Stimulated activated CD4-positive, alpha-beta T cell treated with anti-CD3 and anti-CD28 coated beads, Interleukin-2, amount 100 ng/mL, for 4 hours (primary cell): ENCODE measurements at places on chromosomes 3 and 15.

DNA sequence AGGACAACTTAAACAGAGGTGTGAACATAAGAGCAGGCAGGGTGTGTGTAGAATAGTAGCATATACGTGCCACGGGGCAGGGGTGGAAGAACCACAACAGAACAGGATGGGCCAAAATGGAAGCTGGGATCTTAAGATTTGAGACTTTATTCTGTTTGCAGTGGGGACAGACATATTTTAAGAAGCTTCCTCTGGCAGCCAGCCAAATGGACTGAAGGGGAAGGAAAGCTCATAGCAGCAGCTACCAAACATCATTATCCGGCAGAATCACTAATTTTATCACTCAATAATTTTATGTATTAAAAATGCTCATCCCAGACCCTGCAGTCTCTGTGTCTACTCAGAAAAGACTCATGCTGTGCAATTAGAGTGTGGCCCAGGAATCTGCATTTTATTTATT lies 130.9 kb upstream of the CTDSPL start:
- DNase-seq, result no peak

DNA sequence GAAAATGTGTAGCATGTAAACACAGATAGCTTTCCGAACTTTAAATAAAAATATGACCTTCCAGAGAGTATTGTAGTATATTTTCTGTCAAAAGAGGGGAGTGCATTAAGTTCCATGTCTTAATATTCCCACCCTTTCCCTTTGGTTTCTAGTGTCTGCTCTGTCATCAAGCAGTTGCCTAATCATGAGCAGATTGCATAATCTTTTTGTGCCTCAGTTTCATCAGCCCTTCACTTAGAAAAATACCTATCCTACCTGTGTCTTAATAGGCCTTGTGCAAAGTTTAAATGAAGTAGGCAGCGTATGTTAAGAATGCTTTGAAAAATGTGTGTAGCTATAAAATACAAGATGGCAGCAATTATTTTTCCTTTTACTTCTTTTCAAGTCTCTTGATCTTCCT lies 52.8 kb downstream of the CALML4 start:
- no peak for DNase-seq

DNA sequence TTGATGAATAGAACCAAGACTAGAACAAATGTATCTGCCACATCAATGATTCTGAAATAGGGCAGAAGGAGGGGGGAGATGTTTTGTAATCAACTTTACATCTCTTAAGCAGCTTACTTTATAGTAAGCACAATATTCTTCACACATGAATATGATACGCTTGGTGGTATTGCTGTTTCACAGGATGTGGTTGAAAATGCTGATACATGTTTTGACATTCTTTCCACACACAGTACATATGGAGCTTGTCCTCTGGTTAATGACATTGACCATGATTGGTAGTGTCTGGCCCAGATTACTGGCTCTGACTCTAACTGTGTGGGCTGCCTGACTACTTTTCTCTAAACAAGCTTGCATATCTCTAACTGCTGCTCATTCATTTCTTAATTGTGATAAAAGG lies 168.9 kb downstream of the KLHL25 start:
- DNase-seq, result no peak

GRCh38 chr15:29095746-29096145 lies 173.9 kb downstream of the NSMCE3 start:
- no peak for DNase-seq

DNA sequence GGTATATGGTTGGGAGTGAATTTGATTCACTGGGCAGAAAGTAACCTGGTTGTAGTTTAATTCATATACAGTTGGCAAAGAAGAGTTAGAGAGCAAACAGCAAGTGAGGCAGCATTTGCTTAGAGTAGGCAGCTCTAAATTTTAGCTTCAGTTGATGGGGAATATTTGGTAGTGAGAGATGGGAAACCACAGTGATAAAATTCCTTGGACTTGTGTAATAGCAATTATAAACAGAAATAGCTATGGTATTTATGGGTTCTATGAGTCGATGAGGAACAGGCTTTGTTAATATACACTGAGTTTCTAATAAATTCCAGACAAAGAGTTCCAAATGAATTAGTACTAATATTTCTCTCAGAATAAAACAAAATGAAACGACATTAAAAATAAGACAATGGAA lies 894.0 kb downstream of the ROBO2 start:
- no peak for DNase-seq

DNA sequence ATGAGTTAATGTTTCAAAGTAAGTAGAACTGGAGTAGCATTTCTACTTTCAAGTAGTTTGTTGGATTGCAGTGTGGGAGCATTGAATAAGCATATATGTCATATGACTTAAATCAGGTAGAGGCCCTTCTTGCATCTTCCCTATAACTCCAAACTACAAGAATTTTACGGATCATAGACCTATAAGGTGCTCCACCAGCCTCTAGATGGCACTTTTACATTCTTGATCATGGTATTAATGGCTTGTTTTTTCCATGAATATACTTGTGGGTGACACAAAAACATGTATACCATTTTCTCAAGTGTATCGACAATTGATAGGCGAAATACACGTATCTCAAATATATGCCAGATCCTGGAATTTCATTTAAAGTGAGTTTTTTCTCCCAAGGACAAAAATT lies 311.1 kb downstream of the ZPLD1 start:
- no peak for DNase-seq

GRCh38 chr3:72159487-72159886 lies 374.5 kb upstream of the PROK2 start:
- DNase-seq, result no peak

- DNase-seq, result peak; percentile 50
These were observed 61.3 kb upstream of the CMTM8 start for GRCh38 chr3:32176989-32177701.

GRCh38 chr15:78396976-78397375 lies 41.0 kb upstream of the IREB2 start:
- DNase-seq, result no peak

GRCh38 chr3:126378341-126378751 lies 16.4 kb upstream of the CFAP100 start:
- DNase-seq, result no peak
